ENCODE measurements at places on chromosomes 11 and 22.
A peak's percentile ranks its signal among the peaks of the same experiment; 100 is the strongest.

GRCh38 chr22:17164392-17165024, 5.4 kb upstream of the HDHD5 start:
- DNase-seq = no peak

DNA sequence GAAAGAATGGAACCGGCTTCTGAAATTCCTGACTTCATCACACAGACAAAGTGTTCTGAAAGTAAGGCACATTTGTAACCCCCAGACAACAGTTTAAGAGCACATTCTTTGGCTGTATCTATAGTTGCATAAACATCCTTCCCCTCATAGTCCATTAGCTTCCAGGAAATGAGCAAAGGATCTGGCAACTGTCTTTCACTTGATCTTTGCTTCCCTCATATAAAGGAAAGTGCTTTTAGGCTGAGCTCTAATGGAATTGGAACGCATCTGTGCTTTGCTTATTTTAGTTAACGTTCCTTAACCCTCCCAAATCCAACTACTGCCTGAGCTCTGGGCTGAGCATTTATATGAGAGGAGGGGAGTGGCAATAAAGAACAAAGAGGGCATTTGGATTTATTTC, 76.9 kb upstream of the API5 start:
- no peak for DNase-seq

GRCh38 chr22:19756288-19757128, 4.1 kb upstream of the TBX1 start:
- DNase-seq = peak; percentile 50

- no peak for DNase-seq
These were observed 65.3 kb downstream of the ARFGAP2 start for GRCh38 chr11:47111318-47111804.

- DNase-seq = no peak
These were observed 35.5 kb upstream of the RASSF10 start for GRCh38 chr11:12973528-12974181.

GRCh38 chr22:44331881-44332714, 19.3 kb upstream of the SHISAL1 start:
- DNase-seq = no peak

DNA sequence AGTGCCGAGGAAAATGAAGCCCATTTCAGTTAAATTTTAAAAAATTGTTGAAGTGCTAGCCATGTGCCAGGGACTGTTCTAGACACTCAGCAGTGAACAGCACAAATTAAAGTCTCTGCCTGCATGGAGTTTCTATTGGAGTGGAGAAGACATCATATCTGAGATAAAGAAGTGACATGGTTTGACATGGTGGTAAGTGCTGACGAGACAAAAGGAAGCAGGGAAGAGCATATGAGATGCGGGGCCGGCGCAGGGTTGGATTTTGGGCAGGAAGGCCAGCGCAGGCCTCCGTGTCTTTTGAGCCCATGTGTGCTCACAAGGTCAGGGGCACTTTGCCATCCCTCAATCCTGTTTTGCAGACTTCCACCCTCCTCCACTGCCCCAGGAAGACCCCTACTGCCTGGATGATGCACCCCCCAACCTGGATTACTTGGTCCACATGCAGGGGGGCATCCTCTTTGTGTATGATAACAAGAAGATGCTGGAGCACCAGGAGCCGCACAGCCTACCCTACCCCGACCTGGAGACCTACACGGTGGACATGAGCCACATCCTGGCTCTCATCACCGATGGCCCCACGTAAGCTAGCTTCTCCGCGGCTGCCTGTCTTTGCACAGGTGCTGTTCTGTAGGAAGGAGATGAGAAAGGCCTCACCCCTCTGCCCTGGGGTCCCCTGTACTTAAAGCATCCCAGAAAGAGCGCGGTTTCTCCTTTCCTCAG, 29.6 kb downstream of the AMPD3 start:
- no peak for DNase-seq

DNA sequence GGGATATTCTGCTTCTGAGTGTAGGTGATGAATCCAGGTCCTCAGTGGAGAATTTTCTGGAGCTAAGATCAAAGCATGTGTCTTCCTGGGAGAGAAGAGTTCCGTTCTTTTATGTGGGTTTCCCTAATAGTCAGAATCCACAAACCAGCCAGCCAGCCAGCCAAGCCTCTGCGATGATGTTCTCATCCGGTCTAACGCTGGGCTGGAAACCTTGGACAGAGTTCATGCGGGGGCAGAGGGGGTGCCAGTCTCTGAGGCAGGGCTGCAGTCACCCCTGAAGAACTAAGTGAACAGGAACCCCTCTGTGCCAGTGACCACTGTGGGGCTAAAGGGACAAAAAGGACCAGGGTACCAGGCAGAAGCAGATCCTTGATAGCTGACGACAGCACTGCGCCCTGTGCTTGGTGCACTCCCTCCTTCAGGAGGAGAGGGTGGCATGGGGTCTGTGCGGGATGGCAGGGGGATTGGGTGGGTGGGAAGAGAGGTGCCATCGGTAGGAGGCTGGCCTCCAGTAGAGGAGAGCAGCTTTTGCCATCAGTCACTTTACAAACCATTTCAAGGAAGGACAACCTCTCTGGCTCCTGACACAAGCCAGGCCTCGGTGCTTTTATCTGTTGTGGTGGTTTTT, 27.1 kb downstream of the ADAMTS15 start:
- no peak for DNase-seq

GRCh38 chr11:35163702-35164496, 24.9 kb downstream of the CD44 start:
- DNase-seq = no peak

DNA sequence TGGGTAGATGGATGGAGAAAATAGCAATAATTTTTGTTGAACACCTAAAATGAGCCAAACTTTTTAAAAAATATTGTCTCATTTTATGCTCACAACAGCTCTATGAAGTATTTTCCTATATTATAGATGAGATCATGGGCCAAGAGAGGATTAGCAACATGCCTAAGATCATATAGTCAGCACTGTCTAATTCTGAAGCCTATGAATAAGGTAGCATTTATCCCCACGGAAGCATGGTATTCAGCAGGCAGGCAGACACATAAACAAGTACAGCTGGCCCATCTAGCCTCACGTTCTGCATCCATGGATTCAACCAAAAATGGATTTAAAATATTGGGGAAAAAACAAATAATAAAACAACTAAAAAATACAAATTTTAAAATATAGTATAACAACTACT, 21.9 kb upstream of the RAB30 start:
- DNase-seq = no peak

- no peak for DNase-seq
These were observed 478.9 kb upstream of the ARHGAP42 start for GRCh38 chr11:100208207-100208606.

GRCh38 chr11:112634551-112634950, 326.7 kb upstream of the NCAM1 start:
- DNase-seq = no peak

GRCh38 chr11:67273260-67273990, 7.2 kb downstream of the GRK2 start:
- no peak for DNase-seq

- DNase-seq = no peak
These were observed 12.9 kb upstream of the LRRC32 start for GRCh38 chr11:76683161-76684095.

DNA sequence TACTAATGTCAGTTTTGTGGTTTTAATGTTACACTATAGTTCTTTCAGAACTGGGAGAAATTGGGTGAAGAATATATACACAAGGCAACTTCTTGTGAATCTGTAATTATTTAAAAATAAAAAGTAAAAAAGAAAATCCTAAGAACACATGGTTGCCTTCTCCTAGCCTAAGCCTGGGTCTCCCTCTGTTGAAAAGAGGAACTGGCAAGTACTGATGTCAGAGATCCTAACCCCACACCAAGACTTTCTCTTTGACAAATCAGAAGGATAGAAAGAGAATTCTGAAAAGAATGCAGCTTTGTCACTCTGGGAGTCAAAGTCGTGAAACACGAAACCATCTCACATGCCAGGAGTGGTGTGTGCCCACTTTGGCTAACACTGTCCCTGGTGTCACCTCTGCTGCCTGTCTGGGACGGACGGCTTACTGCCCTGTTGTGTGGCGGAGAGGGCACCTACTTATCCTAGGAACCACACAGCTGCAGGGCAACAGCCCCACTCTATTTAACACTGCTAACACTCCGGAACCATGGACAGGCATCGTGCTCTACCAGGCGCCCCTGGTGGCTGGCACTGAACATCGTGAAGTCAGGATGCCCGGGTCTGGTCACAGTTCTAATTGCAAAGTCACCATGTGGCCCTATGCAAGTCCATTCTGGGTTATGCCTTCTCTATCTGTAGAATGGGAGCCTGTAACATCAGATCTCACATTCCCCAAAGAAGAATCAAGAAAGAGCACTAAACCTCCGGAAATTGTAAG, 108.7 kb upstream of the CD82 start:
- no peak for DNase-seq

GRCh38 chr11:111157571-111157970, 88.0 kb upstream of the POU2AF2 start:
- DNase-seq = no peak

- no peak for DNase-seq
These were observed 148.9 kb downstream of the NECTIN1 start for GRCh38 chr11:119580081-119580480.

DNA sequence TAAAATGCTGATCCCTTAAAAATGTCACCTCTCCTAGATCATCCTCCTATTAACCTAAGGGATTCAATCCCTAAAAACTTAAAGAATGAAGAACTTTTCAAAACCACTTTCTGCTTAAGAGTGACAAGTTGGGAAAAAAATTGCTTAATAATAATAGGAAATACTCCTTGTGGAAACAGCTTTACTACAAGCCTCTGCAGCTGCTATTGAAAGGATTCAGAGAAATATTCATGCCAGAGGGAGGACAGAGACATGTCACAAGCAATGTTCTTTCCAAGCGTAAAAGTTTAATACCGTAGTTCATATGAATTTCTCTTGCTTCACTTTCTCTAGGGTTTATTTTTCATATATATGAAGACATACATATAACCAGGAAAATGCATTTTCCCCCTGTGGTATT, 98.2 kb downstream of the ARHGAP20 start:
- no peak for DNase-seq

- DNase-seq = no peak
These were observed 105.0 kb downstream of the DBX1 start for GRCh38 chr11:20055312-20055711.

DNA sequence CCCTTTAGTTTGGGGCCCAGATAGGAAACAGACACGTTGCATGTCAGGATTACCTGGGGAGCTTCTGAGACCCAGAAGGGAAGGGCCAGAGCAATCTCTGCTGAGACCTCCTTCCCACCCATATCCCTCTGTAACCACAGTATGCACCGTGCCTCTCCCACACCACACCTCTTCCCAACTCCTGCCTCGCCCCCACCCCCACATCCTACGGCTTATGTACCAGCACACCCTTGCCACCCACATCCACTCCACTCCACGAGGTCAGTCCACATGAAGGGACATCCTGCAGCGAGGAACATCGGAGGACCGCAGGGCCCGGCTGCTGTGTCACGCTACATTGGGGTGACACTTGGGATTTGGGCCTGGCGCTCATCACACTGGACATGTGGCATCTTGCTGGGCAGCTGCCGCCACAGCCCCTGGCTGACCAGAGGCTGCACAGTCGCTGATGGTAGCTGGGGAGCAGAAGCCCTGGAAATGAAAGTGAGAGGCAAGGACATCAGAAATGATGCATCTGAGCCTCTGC, 118.3 kb upstream of the LMO1 start:
- no peak for DNase-seq

DNA sequence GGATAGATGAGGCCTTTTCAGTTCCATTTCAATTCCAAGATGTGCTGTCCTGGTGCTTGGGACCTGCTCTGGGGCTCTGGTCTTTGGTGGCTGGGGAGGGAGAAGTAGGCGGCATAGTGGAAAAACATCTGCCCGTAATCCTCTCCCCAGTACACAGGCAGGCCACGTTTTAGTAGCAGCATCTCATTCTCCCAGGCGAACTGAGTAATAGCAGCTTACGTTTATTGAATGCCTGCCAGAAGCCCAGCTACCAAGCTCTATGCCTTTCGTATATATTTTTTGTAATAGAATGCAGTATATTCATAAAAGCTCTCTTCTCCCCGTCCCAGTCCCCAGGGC, 11.4 kb downstream of the ACO2 start:
- DNase-seq = no peak

GRCh38 chr22:36447632-36448031, 33.8 kb downstream of the TXN2 start:
- no peak for DNase-seq

DNA sequence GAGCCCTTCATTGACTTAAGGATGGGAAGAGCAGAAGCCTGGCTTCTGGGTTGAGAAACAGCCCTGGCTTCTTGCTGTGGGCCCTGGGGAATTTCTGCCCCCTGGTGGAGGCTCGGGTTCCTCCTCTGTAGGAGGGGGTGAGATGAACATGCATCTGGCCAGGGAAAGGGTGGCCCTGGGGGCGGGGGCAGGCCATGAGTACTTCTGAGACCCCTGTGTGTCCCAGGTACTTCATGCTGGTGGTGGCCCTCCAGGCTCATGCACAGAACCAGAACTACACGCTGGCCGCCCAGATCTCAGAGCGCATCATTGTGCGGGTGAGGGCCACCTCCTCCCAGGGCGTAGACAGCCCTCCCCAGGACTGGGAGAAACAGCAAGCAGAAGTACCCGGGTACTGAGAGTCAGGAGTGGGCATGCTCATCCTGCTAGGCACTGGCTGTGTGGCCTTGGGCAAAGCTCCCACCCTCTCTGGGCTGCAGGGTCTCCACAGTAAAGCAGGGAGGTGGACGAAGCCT, 15.8 kb downstream of the TMEM258 start:
- DNase-seq = no peak

GRCh38 chr22:24466716-24467328, 28.3 kb upstream of the UPB1 start:
- DNase-seq = no peak

DNA sequence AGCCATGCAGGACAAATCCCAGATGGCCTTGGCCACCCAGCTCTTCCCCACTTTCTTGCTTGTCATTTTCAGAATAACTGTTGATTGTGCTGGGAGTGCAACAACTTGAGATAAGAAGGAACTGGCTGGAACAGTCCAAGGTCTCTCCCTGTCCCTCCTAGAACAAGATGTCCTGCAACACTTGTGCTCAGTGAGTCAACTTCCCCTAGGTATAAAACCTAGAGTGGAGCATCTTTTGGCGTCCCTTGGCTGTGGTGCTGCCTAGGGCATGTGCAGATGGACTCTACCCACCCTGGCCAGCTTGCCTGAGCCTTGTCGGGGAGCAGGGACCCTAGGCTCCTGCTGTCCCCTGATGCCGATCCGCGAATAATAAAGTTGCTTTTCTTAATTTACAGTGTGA, 86.0 kb upstream of the SLC22A12 start:
- no peak for DNase-seq

- DNase-seq = no peak
These were observed 532.3 kb downstream of the BRD1 start for GRCh38 chr22:49295465-49295743.

Data from stimulated activated CD8-positive, alpha-beta memory T cell treated with anti-CD3 and anti-CD28 coated beads, Interleukin-4, amount 100 ng/mL, for 1 hour (primary cell).